Stimulated activated CD4-positive, alpha-beta T cell treated with anti-CD3 and anti-CD28 coated beads, Interleukin-1b, Interleukin-23, amount 100 ng/mL, for 4 hours (primary cell): ENCODE measurements at places on chromosomes 7 and 10.
A peak's percentile ranks its signal among the peaks of the same experiment; 100 is the strongest.

GRCh38 chr10:52313256-52313932 is 687 bp upstream of the DKK1 start:
- DNase-seq, result no peak

DNA sequence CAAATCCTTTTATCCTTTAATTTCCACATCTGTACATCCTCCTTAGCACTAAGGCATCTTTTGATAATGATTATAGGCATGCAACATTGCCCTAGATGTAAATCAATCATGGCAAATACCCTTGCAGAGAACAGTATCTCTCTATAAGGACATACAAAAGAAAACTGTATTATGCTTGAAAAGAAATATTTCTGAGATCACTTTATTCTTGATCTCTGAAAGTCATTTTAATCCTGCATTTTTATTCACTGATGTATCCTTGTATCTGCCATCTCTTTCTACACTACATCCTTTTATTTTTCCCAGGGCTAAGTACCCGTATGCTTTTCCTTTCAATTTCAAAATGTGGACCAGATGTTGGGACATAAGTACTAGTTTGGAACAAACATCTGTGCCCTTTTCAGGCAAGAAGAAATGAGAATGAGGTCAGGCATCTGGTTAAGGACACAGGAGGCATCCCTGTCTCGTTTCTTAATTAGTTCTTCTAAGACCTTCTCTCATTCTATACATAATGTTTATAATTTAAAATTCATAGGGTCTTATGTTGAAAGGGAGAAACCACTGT is 338.6 kb downstream of the CNTNAP2 start:
- no peak for DNase-seq

DNA sequence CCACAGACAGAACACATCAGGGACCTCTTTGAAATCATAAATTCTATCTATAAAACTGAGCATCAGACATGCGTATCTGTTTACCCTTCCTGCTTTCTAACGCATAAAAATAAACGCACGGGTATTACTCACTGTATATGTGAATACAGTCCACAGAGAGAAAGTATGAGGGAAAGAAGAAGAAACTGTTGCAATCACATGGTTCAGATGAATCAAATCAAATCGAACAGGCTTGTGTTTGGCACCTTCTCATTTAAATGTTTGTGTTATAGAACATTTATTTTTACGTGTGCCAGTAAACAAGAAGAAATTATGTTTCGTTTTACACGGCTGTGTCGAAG is 322.0 kb downstream of the FRMD4A start:
- DNase-seq, result no peak

GRCh38 chr10:3067118-3067858 is at the start of gene PFKP:
Gene PFKP (plus strand): TSS chr10:3067548. CDS start chr10:3067596, 48 bp downstream.
- peak; percentile 75 for DNase-seq

GRCh38 chr10:61389887-61390286 is 63.3 kb downstream of the TMEM26 start:
- no peak for DNase-seq

GRCh38 chr10:71191551-71192076 is 20.8 kb upstream of the UNC5B start:
- no peak for DNase-seq

DNA sequence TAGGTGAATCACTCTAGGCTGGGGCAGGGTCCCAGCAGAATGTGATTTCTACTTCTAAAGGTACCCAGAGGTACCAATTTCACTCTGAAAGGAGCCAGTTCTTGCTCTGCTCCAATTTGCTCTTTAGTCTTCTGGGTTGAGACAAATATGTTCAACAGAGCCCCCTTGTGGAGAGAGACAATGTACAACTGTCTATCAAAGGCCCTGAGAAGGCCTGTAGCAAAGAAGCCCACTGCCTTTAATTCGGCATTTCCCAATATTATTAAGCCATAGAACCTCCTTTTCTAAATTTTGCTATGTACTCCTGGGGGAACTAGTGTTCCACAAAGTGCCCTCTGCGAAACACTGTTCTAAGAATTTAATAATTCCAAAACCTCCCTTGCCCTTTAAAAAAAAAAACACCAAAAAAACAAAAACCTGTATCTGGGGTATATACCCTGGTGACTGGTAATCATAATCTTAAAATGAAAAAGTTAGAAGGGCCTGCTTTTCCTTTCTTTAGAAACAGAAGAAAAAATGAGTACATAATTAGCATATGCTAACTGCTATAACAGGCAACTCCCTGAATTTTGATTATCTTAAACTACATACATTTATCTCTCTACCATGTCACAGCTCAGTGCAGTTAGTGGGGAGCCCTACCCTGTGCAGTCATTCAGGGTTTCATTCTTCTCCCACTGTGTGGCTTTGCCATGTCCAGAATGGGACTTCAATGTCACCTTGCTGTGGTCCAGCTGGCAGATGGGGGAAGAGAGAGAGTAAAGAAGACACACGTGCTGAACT is 160.9 kb upstream of the BMPER start:
- no peak for DNase-seq
